ENCODE measurements at places on chromosomes 3 and 15.

- no peak for DNase-seq
These were observed 54.0 kb upstream of the ABHD2 start for GRCh38 chr15:89034305-89034704.

GRCh38 chr3:129644836-129645235, 38.4 kb upstream of the PLXND1 start:
- DNase-seq = no peak

GRCh38 chr3:85475346-85475745, 516.6 kb downstream of the CADM2 start:
- no peak for DNase-seq

GRCh38 chr15:53307952-53308624, 451.4 kb downstream of the WDR72 start:
- DNase-seq = no peak

- no peak for DNase-seq
These were observed 98.6 kb downstream of the MYRIP start for GRCh38 chr3:39907981-39908380.

DNA sequence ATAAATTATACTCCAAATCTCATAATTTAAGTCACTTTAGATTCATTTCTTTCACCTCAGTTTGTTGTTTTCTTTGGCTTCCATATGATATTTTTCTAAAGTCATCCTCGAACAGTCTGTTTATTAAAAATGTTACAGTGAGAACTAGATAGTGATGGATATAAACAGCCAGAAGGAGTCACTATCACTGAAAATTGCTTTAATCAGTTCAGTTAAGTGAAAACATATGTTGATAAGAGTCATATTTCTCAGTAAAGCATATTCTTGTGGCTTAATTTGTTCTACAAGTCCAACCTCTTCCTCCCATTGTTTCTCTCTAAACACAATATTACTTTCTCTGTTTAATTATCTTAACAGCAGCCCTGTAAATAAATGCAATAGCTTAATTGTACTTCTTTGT, 427.5 kb upstream of the ALCAM start:
- DNase-seq = no peak

DNA sequence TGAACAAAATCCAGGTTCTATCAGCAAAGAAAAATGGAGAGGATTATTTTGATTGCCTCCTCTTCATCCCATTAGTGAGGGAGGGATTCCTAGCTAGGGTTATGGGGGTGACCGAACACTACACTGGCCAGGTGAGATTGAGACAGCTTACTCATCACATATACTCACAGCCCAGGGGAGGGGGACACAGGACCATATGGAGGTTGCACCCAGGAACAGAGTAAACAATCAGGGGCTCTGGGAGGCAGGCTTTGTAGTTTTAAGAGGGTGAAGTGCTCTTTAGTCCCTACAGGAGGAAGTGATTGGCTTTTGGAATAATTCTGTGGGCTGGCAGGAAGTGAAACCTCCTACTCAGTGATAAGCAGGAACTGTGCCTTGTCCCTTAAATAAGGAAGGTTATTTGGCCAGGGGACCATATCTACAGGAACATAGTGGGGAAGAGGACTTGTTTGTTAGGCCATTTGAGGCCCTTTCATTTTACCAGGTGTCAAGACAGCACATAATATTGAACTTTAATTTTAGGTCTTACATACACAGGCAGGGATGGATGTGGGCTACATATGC, 17.5 kb upstream of the KCTD6 start:
- DNase-seq = no peak

DNA sequence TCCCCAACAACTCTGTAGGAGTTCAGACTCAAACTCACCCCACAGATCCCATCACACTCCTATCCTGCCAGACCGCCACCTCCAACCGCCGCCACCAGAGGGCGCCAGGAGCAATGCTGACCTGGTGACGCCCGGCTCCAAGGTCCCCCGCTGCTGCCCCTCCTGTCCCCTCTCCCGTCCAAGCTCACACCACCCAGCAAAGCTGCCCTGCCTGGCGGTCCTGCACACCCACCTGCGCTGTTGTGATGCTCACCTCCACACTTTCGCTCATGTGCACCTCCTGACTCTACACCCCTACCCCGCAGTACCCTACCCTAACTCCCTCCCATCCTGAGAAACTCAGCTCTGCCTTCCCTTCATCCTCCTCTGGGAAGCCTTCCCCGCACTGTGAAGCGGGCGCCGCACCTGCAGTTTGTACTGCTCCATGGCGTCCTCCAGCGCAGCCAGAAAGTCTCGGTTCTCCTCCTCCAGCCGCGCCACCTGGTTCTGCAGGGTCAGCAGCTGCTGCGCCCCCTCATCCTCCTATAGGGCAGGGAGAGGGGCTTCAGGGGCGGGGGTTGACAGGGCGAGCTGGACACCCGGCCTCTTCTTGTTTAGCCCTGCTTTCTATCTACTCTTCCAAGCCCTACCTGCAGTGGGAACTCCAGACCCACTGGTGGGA, 7.9 kb downstream of the KIF7 start:
- peak; percentile 82 for DNase-seq

GRCh38 chr3:152209060-152209459, 59.7 kb upstream of the MBNL1 start:
- DNase-seq = no peak

GRCh38 chr3:196220587-196220986, 4.3 kb downstream of the SLC51A start:
- DNase-seq = no peak

Data from GM12892 (cell line).